ENCODE measurements at places on chromosomes 2 and 18.

- no peak for DNase-seq
Measured at GRCh38 chr2:238105506-238106338, 5.6 kb downstream of the ESPNL start.

GRCh38 chr18:2442006-2442405 is 129.3 kb downstream of the METTL4 start:
- no peak for DNase-seq

DNA sequence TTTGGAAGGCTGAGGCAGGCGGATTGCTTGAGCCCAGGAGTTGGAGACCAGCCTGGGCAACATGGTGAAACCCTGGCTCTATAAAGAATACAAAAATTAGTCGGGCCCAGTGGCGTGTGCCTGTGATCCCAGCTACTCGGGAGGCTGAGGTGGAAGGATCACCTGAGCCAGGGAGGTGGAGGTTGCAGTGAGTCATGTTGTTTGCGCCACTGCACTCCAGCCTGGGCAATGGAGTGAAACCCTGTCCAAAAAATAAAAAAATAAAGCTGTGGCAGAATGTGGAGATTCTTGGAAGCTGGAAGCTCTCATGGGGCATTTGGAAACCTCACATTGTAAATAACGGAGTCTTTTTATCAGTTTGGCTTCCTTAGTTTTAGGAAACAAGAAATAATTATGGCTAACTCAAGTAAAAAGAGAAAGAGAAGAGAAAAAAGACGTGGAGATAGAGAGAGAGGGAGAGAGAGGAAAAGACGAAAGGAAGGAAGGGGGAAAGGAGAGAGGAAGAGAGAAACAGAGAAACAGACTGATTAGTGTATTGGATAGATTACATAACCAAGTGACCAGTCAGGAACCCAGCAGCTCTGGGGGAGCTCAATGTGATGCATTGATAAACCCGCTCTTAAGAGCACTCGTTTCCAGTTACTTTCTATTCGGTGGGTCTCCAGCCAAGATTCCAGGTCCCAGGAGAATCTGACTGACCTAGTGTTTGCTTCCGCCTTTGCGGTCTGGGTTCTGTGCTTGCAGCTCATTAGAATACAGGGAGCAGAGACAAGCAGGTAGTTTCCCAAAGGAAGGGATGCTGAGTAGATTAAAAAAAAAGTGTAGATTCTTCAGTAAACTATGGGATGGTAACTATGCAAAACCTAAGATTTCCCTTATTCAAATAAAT is 1.1 kb upstream of the SPAST start:
- DNase-seq: no peak

DNA sequence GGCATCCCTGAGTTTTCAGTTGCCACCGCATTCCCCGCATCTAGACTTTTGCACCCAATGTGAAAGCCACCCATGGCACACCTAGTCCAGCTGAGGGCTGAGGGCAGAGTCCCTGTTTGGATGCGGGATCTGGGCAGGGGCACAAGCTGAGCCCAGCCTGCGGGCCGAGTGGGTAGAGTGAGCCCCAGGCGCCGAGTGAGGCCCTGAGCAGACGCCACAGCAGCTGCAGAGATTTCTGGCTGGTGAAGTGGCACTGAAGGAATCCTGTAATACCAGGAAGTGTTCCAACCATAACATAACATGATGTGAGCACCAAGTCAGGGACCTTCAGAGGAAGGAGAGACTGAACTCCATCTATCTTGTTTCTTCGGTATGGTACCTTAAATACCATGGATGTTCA is 27.7 kb upstream of the FRZB start:
- no peak for DNase-seq

DNA sequence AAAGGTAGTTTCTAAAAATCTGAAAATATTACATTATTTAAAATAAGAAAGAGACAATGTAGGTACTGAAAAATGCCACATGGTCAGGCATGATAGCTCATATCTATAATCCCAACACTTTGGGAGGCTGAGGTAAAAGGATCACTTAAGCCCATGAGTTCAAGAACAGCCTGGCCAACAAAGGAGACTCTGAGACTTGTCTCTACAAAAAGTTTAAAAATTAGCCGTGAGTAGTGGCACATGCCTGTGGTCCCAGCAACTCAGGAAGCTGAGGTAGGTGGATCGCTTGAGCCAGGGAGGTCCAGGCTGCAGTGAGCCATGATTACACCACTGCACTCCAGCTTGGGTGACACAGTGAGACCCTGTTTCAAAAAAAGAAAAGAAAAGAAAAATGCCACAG is 21.8 kb downstream of the ATAD2B start:
- no peak for DNase-seq

GRCh38 chr2:184611361-184612085 is 13.2 kb downstream of the ZNF804A start:
- DNase-seq: no peak

GRCh38 chr2:121160366-121160765 is 124.6 kb downstream of the TFCP2L1 start:
- no peak for DNase-seq

- peak; percentile 35 for DNase-seq
Measured at GRCh38 chr18:63158676-63159291, 160.8 kb downstream of the BCL2 start.

GRCh38 chr2:170141865-170142264 is 36.1 kb upstream of the MYO3B start:
- no peak for DNase-seq

GRCh38 chr2:50722776-50723175 is 309.2 kb downstream of the NRXN1 start:
- DNase-seq: no peak

- DNase-seq: no peak
Measured at GRCh38 chr2:234949762-234950434, 1.9 kb upstream of the SH3BP4 start.

- DNase-seq: no peak
Measured at GRCh38 chr2:196149948-196150347, 21.4 kb downstream of the STK17B start.

DNA sequence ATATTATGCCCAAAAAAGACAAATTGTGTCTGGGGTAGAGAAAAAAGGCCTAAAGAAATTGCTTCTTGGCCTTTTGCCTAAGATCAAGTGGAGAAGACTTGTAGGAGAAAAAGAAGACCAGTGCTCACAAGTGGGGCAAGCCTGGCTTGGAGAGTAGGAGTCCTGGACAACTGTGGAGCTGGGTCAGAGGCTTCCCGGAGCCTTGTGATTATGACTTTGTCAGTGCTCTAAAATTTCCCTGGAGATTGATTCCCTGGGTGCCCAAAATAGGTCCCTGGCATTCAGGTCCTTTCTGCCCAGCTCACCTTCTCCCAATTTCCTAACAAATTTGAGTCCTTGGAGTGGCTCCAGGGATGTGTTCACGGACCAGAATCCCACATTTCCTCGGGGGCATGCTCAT is 787 bp upstream of the TRIM54 start:
- no peak for DNase-seq

DNA sequence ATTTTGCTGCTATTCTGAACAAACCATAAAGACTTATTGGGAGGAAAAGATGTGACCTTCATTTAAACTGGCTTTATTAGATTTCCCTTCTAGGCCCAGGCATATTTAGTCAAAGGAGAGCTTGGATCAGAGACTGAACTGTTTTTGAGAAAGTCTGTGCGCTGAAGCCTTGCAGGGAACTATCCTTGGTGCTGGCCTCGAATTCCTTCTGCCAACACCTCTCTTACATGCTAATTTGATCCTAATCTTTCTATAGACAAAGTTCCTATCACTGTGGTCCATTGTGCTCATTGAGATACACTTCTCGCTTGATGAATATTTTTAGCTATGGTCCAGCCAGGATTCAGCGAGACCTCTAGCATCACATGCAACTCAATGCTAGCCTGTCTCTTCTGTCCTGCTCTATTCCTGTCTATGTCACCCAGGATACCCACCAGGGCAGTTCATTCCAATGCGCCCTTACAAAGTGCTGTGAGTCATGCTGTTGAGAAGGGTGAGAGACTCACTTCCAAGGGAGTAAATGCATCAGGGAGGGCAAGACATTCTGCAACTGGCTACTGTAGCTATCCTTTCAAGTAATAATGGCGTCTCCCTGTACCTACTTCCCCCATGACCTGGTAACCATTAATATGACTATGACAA is 356.7 kb upstream of the LYPD1 start:
- no peak for DNase-seq

DNA sequence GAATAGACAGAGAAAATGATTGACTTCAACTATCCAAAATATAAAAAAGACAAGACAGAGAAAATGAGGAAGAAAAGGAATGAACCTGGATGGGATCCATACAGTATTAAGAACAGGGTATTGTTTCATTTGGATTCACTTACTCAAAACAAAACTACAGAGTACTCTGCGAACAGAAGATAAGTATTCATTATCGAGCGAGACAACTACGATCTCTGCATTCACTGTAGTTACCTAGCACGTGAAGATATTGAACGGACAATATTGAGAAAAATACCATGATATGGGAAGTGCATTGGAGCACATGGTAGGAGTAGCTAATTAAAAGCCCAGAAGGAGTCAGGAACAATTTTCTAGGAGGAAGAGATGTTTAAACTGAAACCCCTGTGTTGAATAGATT is 1.0 kb upstream of the ORC2 start:
- no peak for DNase-seq

DNA sequence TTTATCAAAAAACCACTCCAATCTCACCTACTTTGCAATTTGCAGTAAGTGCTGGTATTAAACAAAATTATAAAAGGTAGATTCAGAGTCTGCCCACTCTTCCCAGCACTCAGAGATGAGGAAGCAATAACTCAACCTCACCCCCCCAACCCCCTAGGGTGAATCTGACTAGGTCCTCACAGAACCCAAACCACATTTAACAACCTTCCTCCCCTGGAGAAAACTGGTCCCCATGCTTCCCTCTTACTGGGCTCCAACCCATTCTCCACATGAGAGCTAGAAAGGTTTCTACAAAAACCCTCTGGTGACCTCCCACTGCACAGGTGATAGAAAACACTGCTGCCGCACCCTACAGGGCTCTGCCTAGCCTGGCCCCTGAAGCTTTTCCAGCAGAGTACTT is 40.5 kb upstream of the BMP10 start:
- no peak for DNase-seq

- DNase-seq: no peak
Measured at GRCh38 chr2:120867290-120868241, 131.9 kb downstream of the GLI2 start.

GRCh38 chr2:136497709-136498108 is 267.6 kb upstream of the THSD7B start:
- DNase-seq: no peak

DNA sequence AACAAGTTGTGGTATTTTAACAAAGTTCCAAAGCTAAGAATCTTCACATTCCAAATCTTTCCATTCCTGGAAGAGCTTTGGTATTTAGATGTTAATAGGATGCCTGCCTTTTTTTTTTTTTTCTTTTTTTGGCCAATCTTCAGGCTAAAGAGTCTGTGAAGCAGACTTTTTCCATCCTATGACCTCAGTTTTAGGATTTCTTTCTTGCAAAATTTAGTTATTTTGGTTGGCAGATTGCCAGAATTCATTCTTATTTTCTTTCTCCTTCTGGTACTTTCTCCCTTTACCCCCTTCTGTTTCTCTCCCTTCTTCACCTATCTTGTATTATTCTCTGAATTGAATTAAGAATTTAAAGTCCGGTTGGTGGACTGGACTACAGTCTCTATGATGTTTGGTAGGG is 217.8 kb upstream of the REV1 start:
- DNase-seq: no peak

- DNase-seq: no peak
Measured at GRCh38 chr2:12515871-12516270, 200.9 kb upstream of the TRIB2 start.

DNA sequence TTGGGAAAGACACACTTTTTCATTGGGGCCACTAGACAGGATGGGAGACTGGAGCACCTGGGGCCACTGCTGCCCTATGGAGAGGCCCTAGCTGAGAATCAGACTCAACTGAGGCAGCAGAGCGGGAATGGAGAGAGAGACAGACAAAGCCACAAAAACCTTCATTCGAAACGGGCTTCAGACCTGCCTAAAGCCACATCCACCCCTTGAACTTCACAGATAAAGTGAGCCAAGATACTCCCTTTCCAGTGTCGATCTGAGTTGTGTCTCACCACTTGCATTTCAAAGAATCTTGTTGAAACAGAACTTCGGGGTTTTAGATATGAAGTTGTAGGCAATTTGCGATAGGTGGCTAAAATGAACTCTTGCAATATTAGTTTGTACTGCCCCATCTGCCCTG is 11.3 kb upstream of the LDLRAD4 start:
- DNase-seq: no peak

DNA sequence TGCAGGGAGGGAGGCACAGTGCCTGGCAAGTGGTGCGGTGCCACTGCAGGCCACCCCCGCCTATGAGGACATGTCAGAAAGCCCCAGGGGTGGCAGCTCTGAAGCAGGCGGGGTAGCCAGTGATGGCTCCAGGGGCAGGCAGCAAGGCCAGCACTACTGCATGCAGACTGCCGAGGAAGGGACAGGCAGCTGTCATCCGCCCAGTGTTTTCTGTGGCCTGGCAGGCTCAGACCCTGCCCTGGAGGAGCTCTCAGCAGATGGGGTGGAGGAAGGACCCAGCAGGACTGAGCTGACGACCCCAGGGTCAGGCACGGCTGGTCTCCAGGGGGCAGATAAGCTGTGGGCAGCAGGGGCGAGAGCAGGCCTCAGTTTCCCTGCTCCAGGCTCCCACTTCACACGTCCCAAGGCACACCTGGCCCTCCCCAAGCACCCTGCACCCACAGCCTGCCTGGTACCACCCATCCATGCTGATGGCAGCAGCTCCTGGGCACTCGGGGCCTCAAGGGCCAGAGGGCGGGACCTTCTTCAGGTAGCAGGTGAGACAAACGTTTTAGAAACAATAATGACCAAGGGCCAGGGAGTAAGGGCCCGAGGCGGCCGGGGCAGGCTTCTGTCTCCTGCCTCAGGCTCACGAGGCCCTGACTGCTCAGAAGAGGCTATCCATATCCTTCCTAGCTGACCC is 48.5 kb downstream of the HS6ST1 start:
- DNase-seq: no peak

GRCh38 chr2:179953359-179953758 is 53.7 kb downstream of the CWC22 start:
- DNase-seq: no peak

DNA sequence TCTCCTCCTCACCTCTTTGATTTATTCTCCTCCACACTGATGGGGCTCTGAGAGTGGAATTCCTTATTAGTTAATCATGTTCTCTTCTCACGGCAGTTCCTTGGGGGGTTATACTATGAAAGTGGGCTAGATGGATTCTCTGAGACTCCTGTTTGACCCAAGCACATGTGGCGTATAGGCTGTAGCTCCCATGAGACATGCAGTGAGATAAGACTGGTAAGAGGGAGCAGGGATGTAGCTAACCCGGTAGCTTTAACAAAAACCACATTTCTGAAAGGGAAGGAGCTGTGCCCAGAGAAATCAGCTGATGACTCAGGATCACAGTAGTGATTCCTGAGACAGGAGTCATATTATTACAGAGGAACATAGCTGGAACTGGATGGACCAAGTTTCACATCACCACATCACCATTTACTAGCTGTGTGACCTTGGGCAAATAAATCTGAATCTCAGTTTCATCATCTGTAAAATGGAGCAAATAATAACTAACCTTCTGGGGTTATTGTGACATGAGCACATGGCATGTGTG is 82.9 kb downstream of the CRIM1 start:
- no peak for DNase-seq

DNA sequence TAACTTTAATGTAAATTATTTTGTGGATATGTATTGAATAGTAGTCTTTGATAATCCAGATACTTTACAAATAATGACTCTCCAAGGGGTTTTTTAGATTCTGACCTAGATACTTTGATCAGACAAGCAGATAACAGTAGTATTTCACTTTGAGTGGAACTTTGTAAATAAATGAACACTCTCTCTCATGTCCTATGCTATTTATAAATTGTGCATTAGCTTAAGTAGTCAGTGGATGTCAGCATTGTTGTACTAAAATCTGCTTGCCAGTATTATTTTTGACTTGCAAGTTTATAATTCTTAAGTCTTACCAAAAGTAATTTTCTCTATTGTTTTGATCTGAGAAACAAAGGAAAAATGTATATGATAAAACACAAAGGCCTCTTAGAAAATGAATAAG is 1113.1 kb upstream of the NRXN1 start:
- DNase-seq: no peak

Data from stimulated activated CD4-positive, alpha-beta T cell treated with anti-CD3 and anti-CD28 coated beads, Interleukin-2, amount 100 ng/mL, for 4 hours (primary cell).